ENCODE measurements at places on chromosomes 7 and 10.

- DNase-seq, result no peak
These were observed 86.5 kb downstream of the ARID5B start for GRCh38 chr10:61987951-61988379.

- no peak for DNase-seq
These were observed 275.7 kb upstream of the FZD1 start for GRCh38 chr7:90988516-90988915.

- no peak for DNase-seq
These were observed 156.4 kb downstream of the PRPF18 start for GRCh38 chr10:13743101-13743693.

DNA sequence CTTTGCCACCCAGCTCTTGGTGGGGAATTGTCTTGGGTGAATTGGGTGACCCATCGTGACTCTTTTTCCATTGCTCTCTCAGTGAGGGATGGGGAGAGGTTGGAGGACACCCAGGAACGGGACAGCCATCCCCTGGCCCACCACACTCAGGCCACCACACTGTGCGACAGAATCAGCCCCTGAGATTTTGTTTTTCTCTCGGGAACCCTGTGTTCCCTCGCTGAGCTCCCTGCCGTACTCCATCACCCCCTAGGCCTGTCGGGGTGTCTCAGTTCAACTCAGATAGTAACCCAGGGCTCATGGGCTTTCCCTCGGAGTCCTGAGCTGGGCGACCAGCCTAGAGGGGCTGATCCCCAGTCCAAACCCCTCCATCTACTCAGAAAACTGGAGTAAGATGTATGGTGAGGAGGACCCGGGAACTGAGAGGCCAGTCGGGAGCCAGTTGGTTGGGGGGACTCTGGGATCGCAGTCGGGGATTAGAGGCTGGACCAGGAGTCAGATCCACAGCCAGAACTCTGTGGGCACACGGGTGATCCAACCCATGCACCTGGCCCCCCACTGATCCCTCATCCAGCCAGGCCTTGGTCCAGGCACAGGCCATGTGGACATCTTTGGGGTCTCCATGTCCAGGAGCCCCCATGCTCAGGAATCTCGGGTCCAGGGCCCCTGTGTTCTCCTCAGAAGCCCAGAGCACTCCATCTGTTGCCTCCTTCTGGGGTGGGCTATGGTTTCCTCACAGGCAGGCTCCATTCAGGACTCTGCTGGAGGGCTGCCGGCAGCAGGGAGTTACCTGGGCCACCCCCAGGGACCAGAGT is 9.3 kb downstream of the CRYGN start:
- no peak for DNase-seq

- DNase-seq, result no peak
These were observed 187.8 kb downstream of the GNAT3 start for GRCh38 chr7:80324032-80324431.

DNA sequence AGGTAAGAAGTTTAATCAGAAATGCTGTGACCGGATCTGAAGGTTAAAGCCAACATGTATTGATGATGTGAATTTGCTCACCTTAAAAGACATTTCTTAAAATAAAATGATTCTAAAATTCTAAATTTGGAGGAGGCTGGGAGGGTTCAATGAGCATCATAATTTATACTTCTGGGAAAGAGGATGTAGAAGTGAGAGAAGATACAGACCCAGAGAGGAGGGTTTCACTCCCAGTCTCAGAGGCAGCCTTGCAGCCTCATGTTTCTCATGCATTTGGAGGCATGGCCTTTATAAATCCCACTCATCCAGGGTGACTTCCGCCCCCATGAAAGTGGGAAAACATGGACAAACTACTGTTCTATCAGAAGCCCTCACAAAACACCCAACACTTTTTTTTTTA is 305.6 kb upstream of the PITRM1 start:
- no peak for DNase-seq

GRCh38 chr10:106571192-106571946 is 593.1 kb downstream of the SORCS1 start:
- DNase-seq, result no peak

DNA sequence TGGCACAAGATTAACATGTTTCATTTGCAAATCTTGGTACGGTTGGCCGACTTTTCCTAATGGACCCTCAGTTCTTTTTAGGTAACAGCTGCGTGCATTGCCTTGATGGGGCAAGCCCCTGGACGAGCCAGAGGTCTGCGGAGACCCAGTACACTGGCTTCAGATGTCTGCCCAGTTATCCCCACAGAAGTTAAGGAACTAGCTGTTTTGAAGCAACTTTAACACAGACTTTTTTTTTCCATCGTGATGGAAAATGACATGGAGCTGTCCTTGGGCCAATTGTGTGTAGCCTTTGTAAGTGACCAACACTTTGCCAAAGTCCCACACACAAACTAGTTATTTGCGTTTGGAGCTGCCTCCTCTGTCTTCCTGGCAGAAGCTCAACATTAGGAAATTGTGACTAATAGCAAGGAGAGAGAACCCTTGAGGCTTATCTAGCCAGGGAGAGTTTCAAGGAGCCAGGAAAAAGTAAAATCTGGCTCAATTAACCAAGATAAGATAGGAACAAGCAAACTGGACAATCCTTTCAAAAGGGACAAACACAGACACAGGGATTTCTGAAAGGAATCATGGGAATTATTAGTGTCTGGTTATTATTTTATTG is 99.6 kb upstream of the BMPER start:
- DNase-seq, result no peak

DNA sequence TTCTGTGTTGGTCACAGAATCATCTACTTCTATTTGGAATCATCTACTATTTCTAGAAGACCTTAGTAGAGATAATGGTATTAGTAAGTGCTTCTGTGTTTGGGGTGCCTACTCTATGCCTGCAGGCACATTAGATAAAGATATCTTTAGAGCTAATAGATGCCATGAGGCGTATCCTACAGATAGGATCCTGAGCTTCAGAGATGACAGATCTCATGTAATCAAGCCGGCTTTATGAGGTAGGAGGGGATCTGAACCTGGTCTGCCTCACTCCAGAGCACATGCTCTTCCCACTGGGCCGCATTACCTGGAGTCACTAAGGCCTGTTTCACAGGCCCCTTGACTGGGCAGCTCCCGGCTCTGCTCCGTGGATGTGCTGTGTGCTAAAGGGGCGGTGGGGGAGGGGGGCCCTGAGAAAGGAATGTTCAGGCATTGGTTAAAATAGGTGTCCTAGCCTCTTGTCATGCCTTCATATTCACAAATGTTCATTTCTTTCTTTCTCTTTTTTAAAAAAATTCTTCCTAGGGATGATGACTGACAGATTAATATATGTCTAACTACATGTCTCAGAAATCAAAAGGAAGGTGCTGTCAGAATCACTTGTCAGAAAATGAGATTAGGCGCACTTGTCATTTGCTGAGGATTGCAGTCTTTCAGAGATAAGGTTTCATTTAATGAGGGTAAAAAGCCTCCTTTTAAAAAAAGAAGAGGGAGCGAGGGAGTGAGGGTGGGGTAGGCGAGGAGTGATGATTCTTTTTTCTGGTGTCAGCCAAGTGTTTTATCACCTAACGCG is 458.0 kb upstream of the GALNT17 start:
- DNase-seq, result no peak

DNA sequence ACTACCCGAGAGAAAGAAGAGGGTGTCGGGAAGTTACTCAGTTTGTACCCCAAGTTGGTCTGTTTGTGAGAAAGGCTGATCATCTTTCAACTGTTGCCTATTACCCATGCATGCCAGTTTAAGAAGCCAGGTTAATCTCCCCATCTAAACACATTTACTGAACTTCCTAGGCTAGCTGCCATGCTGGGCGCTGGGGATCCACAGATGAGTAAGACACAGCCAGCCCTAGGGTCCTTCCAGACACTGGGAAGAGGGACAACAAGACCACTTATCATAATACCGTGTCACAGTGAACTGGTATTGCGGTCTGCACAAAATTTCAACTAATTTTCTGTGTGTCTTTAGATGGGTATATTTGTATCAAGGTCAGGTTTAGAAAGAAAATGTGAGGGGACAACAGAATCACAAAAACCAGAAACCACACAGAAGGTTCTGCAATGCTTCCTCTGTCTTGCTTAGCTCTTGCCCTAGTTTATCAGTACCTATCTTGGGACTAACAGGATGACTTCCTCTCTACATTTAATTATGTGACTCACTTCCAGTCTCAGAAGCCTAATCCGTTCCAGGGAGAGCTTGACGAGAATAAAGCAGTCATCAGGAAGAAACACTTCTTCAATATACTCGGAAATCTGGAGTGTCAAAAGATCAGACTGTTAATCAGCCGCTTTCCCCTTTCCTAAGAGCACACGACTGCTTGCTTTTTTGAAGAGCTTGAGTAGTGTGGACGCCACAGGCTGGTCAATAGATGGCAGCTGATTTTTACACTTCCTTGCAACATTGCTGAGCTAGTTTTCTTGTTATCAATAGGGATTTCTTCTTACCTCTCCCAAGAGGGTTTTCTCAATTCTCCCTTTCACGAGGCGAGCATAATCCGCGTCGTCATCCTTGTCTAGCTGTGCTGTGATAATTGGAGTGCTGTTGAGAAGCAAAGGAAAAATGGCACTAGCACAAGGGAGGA is 45.7 kb downstream of the POLR3A start:
- no peak for DNase-seq
